CD8-positive, alpha-beta memory T cell (primary cell): ENCODE measurements at places on chromosomes 3 and 15. TPM values are rescaled to one million over a fixed set of nuclear protein-coding genes. Genes with fewer than 3 reads are reported as not detected.

- no peak overlapping the region for H3K4me3 ChIP-seq
- DNase-seq, result no peak
- no peaks in the 10 kb centered on the region for H3K27me3 ChIP-seq
- no peaks in the 10 kb centered on the region for H3K36me3 ChIP-seq
Measured at GRCh38 chr3:107272471-107272870, 104.8 kb upstream of the CCDC54 start.

- H3K36me3 ChIP-seq, result no peaks in the 10 kb centered on the region
- H3K27me3 ChIP-seq, result no peaks in the 10 kb centered on the region
- no peak overlapping the region for H3K27ac ChIP-seq
- H3K4me3 ChIP-seq, result no peak overlapping the region
- no peaks in the 10 kb centered on the region for H3K4me1 ChIP-seq
- no peak for DNase-seq
Measured at GRCh38 chr3:38578551-38578950, 70.9 kb downstream of the SCN5A start.

- no peaks in the 10 kb centered on the region for H3K27me3 ChIP-seq
- no peak overlapping the region for H3K27ac ChIP-seq
- H3K36me3 ChIP-seq, result no peaks in the 10 kb centered on the region
- no peaks in the 10 kb centered on the region for H3K4me1 ChIP-seq
- H3K4me3 ChIP-seq, result no peak overlapping the region
- no peak for DNase-seq
Measured at GRCh38 chr3:152650177-152650576, 184.8 kb upstream of the P2RY1 start.

- H3K36me3 ChIP-seq, result no peaks in the 10 kb centered on the region
- no peak overlapping the region for H3K27ac ChIP-seq
- H3K27me3 ChIP-seq, result no peaks in the 10 kb centered on the region
- no peaks in the 10 kb centered on the region for H3K4me1 ChIP-seq
- no peak overlapping the region for H3K4me3 ChIP-seq
- DNase-seq, result no peak
Measured at GRCh38 chr3:110165753-110166152, 828.4 kb upstream of the DPPA4 start.

DNA sequence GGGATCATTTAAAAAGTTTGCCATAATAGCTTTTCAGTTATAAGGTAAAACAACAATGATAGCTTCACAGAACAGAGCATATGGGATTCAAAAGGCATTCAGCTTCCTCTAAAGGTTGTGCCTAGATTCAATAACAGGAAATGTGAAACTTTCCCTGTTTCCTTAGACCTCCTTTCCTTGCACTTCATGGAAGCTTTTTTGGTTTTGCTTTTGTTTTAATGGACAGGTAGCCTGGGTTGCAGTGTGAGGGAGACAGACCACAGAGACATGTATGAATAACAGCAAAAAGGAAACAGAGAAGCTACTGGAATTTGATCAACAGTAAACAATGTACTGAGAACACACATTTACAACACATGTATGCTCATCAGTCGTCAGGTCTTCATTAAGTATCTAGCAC lies 2.3 kb upstream of the TNFAIP8L3 start:
- no peak overlapping the region for H3K4me3 ChIP-seq
- no peak overlapping the region for H3K27ac ChIP-seq
- H3K36me3 ChIP-seq, result no peaks in the 10 kb centered on the region
- H3K27me3 ChIP-seq, result peaks cover 15% of the 10 kb centered on the region
- no peaks in the 10 kb centered on the region for H3K4me1 ChIP-seq

DNA sequence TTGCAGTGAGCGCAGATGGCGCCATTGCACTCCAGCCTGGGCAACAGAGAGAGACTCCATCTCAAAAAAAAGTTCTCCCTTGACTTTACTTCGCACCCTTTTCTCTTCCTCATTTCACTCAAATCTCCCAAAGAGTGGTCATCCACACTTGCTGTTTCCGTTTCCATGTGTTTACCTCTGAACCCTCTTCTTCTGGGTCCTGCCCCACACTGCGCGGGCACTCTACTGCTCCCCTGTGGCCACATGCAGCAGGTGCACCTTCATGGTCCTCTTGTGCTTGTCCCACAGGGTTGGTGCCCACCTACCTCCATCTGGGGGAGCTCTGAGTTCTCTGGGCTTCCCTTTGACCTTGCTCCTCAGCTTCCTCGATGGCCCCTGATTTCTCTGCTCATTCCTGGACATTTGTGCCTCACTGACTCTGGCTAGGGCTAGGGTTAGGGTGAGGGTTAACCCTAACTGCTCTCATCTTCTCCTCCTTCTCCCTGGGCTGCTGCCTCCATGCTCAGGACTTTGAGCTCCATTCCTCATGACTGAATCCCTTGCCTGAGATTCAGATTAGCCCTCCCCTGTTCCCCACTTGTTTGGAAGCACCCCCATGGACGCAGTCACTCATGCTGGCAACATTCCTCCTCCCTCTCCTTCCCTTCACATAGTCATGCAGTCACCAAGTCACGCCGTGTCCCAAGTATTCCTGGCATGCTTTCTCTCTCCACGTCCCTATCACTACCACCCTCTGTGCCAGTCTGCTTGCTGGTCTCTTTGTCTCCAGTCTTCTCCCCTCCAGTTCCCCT lies 26.6 kb upstream of the KY start:
- DNase-seq, result no peak
- no peaks in the 10 kb centered on the region for H3K4me1 ChIP-seq
- no peaks in the 10 kb centered on the region for H3K27me3 ChIP-seq
- no peak overlapping the region for H3K27ac ChIP-seq
- H3K36me3 ChIP-seq, result no peaks in the 10 kb centered on the region
- no peak overlapping the region for H3K4me3 ChIP-seq

The TMEM108 gene
- not detected for total RNA-seq

The XCR1 gene
- not detected for total RNA-seq

The ATG3 gene
- 80.4 TPM for total RNA-seq
